ENCODE measurements at places on chromosomes 11 and 22. TPM values are rescaled to one million over a fixed set of nuclear protein-coding genes. Genes with fewer than 3 reads are reported as not detected.

Gene OR52H1
- 0.55 TPM for total RNA-seq

Gene LRRC56
- 2.9 TPM for total RNA-seq

DNA sequence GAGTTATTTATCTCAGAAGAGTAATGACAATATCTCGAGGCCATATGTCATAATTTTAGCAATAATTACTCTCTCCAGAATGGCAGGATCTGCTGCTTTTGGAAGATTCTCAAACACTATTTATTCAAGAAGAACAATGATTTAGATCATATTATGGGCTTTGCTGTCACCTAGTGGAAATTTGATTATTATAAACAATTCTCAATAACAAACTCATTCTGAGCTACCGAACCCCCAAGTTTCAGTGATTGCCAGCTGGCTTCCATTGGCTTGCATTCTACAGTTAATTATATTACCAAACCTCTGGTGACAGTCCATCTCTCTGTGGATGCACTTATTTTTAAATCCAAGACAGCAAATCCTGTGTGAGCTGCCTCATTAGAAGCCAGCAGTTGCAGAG, 27.9 kb upstream of the SLC36A4 start:
- DNase-seq = peak; percentile 43

GRCh38 chr11:35173011-35173511, 34.1 kb downstream of the CD44 start:
- DNase-seq = no peak

DNA sequence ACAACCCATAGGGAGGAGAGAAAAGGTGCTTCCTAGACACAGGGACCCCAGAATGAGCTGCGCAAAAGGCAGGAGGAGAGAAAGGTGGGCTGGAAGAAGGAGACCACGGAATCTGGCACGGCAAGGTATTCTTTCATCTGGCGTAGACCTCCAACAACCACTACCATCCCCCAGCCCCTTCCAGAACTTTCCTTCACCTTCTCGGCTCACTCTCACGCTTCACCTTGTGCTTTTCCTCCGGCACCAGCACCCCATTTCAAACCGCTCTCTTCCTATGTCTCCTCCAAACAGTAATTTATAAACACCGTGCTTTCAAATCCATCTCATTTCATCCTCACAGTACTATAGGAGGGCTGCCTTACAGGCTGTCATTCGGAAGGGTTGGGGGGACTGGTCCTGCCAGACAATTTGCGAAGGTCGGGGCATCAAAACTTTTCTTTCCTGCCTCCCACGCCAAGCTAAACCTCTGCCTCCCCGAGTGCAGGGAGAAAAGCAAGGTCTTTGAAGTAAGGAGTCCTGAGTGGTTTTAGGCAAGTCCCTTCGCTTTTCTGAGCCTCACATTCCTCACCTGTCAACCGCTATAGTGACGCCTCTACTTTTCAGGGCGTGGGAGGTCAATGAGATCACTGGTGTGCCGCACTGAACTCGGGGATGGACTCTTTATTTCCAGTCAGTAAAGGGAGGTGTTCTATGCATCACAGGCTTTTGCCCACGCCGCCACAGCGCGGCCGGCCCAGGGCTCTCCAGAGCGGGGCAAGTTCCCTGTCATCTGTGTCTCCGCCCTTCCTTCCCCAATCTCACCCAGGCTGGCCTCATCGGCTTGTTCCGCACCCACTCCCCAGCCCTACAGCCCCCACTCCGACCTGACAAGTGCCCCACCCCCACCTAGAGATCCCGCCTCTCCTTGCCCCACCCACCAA, 800 bp downstream of the KCTD21 start:
- DNase-seq = no peak

DNA sequence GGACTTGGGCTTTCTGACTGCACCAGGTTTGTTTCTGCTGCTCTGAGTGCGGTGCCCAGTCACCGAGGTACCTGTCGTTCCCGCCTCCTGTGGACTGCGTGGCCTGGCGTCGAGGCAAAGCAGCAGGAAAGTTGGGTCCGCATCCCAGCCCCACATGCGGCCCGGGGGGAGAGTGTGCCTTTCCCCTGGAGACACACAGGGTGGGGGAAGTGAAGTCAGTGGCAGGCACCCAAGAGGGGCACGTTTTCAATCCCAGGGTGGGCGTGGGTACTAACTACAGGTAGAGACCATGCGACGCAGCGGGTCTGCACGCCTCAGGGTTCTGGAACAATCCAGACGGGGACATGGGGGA, 25.3 kb upstream of the GRAMD4 start:
- no peak for DNase-seq

DNA sequence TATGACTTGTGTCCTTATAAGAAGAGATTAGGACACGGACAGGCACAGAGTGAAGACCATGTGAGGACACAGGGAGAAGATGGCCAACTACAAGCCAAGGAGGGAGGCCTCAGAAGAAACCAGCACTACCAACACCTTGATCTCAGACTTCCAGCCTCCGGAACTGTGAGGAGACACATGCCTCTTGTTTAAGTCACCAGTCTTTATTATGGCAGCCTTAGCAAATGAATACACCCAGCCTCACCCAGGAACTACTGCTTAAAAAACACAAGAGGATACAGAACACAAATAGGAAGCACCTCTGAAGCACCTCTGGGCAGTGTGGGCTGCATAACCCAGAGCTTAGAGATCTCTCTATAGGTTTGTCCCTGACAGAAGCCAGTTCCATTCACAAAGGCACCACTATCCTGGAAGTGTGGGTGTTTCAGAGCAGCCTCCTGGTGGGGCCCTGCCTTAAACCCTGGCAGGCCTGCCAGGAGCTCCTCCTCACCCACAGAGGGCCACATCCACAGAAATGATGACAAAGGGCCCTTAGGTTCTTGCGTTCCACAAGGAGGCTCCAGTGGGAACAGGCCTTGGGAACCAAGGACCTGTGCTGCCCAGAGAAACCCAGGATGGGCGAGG, 58.8 kb downstream of the CHRDL2 start:
- DNase-seq = no peak

DNA sequence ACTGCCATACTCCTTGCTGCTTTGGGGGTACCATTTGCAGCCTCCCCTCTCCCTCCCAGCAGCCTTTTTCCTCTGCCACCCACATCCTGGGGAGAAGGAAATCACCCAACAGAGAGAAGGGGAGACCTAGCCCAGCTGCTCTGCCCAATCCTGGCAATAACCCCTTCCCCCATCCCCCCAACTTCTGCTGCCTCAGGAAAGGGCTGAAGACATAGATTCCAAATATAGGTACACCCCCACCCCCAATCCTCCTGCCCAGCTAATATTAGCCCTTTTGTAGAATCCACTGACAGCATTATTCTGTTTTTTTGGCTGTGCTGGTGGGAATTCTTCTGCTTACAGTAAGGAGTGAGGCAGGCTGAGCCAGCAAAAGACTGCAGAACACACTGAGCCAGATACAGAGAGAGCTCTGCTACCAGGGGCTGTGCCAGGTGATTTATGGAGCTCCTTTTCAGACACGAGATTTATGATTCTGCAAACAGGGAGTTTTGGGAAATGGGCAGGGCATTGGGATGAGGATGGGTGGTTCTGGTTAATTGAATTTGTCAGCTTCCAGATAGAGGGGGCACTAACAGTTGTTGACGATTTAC, 164.0 kb downstream of the TENM4 start:
- peak; percentile 88 for DNase-seq
